ENCODE measurements at places on chromosomes 16 and 17.
A peak's percentile ranks its signal among the peaks of the same experiment; 100 is the strongest.

DNA sequence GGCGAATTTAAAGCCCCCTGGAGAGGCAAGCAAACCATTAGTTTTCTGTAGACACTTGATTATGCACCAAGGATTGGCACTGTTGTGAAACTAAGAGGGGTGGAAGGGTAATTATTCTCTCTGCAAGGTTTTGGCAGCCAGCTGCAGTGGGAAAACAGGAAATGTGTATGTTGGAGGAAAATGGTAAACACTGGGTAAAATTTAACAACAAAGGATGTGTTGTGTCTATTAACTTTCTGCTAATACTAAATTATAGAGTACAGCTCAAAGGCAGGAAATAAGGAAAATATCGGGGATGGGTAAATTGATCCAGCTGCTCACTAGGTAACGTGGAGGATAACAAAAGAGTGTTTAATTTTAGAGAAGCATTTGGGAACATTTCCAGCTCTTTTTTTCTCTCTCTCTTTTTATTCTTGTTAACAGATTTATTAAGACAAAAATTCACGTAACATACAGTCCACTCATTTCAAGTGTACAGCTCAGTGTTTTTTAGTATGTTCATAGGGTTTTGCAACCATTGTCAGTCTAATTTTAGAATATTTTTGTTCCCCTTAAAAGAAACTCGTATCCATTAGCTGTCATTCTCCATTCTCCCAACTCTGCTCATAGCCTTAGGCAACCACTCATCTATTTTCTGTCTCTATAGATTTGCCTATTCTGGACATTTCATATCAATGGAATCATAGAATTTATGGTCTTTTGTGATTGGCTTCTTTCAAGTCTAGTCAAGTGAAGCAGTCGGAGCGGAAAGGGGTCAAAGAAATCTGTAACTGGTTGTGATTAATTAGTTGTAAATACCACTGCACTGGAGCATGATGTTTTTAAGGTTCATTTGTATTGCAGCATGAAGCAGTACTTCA is 41.8 kb downstream of the TANGO6 start:
- no peak for DNase-seq

- no peak for DNase-seq
Observed at GRCh38 chr16:10584981-10585438, 4.6 kb upstream of the EMP2 start.

DNA sequence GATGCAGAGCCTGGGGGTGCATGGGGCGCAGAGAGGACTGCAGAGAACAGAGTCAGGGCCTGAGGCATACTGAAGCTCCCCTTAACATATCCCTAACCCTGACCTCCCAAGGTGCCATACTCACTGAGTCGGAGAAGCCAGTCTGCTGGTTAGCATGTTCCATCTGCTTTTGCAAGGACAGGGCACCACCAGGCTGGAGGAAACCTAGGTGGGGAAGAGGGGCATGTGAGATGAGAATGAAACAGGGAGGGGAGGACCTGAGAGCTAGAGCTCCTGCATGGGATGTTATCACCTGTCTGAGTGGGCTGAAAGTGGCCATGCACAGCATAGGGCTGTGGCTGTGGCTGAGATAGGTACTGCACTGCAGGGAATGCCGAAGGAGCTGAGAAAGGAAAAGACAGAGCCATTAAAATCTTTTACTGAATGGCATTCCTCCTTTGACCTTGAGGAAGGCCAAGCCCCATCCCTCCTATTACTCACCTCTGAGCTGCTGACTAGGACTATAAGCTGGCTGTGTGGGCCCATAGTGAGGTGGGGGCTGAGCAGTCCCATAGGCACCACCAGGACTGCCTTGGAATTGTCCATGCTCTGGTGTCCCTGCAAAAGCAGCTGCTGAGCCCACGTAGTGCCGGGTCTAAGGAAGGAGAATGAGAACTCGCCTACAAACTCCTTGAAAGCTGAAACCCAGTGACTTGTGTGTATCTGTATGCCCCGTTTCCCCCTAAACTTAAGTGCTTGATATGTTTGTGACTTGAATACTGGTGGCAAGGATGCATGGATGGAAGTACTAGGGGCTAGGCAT is 1.9 kb downstream of the GPS2 start:
- DNase-seq, result no peak

GRCh38 chr17:66135219-66135618 is 56.7 kb downstream of the CEP112 start:
- no peak for DNase-seq

- DNase-seq, result no peak
Observed at GRCh38 chr17:77892031-77892430, 66.5 kb upstream of the TNRC6C start.

DNA sequence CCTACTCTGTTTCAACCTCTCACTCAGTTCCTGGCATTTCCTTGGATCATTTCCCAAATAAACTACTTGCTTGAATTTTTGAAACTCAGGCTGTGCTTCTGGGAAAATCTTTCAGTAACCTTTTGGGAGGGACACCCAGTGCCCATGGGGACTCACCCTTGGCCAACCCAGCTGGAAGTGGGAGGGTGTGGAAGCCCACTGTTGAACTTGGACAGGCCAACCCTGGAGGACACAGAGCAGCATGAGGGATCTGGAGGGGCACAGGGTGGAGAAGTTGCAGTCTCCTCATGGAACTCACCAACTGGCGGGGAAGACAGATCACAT is 11.2 kb downstream of the RTN4RL1 start:
- DNase-seq, result no peak

DNA sequence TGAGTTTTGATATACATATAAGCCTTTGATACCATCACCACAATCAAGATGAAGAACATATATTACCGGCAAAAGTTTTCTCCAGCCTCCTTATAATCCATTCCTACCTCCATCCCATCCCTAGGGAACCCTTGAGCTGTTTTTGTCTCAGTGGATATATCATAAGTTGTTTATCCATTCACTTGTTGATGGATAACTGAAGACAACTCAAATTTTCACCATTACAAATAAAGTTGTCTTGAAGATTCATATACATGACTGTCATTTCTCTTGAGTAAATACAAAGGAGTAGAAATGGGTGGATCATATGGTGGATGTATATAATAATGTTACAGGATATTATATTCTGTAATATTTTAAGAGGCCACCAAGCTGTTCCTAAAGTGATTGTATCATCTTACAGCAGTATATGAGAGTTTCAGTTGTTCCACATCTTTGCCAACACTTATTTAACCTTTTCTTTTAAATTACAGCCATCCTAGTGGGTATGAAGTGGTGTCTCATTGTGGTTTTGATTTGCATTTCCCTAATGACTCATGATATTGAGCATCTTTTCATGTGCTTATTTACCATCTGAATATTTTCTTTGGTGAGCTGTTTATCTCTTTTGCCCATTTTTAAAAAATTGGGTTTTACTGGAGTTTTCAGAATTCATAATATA is 17.4 kb downstream of the NF1 start:
- DNase-seq, result no peak

DNA sequence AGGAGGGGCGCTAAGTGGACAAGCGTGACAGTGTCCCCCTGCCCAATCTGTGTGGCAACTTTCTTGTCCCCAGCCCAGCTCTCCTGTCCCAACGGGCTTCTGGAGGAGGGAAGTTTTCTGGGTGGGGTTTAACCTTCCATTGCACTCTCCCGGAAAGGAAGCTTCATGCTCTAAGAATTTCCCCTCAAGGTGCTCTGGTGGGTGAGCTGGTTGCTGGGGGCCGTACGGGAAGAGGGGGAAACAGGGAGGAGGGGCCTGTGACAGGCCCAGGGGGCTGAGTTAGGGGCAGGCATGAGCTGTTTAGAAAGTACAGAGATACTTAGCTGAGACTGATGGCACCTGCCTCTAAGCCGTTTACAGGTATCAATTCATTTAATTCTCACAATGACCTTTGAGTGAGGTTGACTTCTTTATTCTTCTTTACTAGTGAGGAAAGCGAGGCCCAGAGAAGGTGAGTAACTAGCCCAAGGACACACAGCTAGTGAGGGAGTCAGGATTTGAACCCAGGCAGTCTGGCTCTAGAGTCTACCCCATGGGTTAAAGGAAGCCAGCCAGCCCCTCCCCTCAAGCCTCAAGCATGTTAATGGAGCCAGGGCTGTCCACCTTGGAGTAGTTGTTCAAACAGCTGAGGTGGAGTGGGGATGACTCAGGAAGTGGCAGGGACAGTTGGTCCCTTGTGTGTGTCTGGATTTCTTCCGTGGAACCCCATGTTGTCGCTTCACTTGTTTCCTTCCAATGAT is 18.9 kb downstream of the ADGRG1 start:
- DNase-seq, result no peak

GRCh38 chr17:11705111-11705510 is 106.8 kb downstream of the DNAH9 start:
- no peak for DNase-seq

DNA sequence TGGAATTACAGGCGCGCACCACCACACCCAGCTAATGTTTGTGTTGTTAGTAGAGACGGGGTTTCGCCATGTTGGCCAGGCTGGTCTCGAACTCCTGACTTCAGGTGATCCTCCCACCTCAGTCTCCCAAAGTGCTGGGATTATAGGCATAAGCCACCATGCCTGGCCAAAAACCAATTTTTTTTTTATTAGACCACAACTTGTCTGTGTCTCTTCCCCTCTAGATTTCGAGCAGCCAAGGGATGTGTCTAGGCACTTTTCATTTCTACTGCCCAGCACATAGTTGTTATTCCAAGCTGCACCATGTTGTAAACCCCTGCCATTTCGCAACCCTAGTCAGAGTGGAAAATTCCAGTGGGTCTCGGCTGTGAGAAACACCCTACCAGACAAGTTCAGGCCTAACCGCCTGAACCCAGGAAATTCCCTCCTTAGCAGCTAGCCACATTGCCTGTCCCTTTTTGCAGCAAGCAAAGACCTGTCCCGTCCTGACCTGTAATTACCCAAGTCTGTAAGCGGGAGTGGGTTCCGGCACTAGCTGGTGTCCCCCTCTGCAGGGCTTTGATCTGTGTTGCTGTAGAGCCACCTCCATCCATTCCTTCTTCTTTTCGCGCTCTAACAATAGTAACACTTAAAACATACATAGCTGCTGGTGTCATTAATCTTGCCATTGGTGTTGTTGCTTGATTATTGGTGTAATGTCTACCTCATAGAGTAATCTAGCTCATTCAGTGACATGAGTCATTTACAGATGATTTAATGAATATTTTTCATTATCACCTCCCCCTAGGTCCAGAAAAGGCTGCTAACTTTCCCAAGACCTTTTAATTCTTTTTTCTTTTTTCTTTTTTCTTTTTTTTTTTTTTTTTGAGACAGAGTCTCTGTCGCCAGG is 77.3 kb upstream of the ATF7IP2 start:
- DNase-seq, result no peak

- DNase-seq, result no peak
Observed at GRCh38 chr17:14933676-14934075, 331.4 kb downstream of the PMP22 start.

DNA sequence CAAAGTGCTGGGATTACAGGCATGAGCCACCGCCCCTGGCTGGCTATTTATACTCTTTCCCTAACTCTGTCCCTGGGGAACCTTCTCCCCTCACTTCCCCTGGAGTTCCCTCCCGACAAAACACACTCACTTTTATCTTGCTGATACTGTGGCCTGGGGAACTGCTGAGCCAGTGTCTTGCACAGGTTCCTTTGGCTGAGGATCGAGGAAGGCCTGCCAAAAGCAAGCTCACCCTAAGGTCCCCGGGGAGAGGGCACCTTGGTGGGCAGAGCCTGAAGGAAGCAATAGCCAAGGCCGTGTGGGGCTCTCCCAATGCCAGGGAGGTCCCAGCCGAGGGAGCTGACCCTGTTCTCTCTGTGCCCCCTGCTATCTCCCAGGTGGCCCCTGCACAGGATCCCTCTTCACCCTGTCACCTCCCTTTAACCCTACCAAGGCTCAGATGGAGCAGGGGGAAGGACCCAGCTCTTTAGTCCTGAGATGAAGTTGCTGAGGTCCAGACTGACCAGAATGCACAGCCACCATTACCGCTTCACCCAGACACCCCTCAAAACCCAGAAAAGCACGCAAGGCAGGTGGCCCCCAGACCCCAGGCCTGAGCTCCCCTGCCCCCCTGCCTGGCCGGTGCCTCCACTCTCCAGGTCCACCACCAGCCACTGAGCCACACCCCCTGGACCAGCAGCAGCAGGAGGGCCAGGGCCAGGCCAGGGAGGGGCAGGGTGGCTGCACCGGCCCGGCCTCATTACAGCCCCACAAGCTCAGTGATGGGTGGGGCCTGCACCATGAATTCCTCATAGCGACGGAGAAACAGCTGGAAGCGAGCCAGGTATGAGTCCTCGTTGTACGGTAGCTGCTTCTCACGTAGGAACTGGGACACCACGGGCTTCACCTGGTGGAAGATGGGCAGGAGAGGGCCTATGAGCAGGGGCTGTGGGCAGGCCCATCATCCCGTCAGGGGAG is 5.1 kb upstream of the FDXR start:
- DNase-seq, result no peak

GRCh38 chr17:70137451-70138230 is 31.7 kb upstream of the KCNJ2 start:
- DNase-seq, result peak; percentile 11

DNA sequence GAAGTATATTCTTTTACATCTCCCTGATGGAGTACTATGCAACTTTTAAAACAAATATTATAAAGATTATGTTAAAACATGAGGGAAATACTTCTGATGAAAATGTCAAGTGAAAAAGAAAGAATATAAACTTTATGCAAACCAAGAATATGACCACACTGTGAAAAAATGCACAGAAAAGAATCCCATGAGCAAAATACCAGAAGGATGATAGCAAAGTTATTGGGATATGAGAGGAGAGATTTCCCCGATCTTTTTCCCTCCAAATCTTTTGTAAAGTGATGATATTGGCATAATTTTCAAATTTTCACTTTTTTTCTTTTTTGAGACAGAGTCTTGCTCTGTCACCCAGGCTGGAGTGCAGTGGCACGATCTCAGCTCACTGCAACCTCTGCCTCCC is 36.6 kb upstream of the SMURF2 start:
- no peak for DNase-seq

GRCh38 chr16:29898135-29898803 is 1.1 kb downstream of the SEZ6L2 start:
- DNase-seq, result no peak

- no peak for DNase-seq
Observed at GRCh38 chr17:71338396-71338795, 782.4 kb upstream of the SOX9 start.

DNA sequence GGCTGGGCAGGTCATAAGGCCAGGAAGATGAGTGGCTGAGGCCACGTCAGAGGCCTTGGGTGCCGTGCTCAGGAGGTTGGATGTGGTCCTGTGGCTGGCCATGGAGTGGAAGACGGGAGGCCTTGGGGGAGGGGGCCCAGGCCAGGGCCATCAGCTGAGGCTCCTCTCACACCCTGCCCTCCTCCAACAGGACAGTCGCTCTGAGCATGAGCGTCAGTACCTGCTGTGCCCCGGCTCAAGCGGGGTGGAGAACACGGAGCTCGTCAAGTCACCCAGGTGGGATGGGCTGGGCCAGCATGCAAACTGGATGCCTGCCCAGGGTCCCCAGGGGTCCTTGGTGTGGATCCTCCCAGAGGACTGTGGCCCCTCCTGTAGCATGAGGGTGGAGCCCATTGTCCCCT is 19.2 kb downstream of the POLR3E start:
- no peak for DNase-seq

All from stimulated activated CD4-positive, alpha-beta T cell treated with anti-CD3 and anti-CD28 coated beads, TNF-alpha, amount 100 ng/mL, for 48 hours (primary cell).